Chondrocyte (in vitro differentiated cells): ENCODE measurements at places on chromosomes 16 and 17.

- no peak for DNase-seq
Measured at GRCh38 chr17:382644-383533, 30.3 kb upstream of the RPH3AL start.

DNA sequence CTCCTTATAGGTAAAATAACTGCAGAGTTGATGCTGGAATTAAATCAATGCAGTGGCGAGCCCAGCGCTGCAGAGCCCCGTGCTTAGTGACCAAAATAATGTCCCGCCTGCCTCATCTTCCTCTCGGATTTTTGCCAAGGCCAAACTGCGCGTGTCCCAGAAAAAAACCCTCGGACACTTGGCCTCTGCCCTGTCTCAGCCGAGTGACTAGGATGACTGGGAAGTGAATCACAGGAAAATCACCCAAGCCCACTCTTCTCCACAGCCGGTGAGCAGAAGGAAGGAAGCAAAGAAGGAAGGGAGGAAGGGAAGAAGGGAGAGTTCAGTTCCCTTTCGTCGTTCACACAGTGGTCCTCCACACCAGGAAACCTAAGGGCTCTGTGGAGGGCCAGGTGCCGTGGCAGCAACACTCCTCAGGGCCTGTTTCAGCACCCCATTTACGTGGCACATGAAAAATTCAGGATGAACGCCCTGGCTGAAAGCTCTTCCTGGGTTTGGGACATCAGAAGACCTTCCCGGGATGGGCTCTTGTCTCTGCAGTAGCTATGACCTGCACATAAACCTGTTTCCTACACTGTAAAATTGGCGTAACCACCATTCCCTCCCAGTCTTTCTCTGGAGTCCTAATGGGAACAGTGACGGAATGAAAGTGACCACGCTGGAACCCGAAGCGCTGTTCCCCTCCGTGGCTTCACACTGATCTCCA, 25.4 kb upstream of the HOXB13 start:
- DNase-seq = no peak

DNA sequence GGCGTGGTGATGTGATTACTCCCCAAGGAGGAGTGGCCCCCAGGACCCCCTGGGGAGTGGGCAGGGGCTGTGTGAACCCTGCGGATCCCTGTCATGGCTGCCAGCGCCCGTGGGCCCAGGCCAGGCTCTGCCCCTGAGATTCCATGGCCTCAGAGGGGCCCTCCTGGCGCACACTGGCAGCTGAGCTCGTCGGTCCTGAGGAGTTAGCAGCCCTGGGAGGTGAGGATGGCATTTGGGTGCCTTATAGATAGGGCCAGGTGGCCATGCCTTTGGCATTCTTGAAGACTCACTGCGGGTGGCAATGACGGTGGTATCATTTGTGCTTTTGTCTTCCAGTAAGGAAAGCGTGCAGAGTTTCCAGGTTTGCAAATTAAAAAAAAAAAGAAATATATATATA, 146.8 kb upstream of the GSE1 start:
- no peak for DNase-seq

- peak; percentile 49 for DNase-seq
Measured at GRCh38 chr17:44906010-44906646, 6.9 kb upstream of the EFTUD2 start.

DNA sequence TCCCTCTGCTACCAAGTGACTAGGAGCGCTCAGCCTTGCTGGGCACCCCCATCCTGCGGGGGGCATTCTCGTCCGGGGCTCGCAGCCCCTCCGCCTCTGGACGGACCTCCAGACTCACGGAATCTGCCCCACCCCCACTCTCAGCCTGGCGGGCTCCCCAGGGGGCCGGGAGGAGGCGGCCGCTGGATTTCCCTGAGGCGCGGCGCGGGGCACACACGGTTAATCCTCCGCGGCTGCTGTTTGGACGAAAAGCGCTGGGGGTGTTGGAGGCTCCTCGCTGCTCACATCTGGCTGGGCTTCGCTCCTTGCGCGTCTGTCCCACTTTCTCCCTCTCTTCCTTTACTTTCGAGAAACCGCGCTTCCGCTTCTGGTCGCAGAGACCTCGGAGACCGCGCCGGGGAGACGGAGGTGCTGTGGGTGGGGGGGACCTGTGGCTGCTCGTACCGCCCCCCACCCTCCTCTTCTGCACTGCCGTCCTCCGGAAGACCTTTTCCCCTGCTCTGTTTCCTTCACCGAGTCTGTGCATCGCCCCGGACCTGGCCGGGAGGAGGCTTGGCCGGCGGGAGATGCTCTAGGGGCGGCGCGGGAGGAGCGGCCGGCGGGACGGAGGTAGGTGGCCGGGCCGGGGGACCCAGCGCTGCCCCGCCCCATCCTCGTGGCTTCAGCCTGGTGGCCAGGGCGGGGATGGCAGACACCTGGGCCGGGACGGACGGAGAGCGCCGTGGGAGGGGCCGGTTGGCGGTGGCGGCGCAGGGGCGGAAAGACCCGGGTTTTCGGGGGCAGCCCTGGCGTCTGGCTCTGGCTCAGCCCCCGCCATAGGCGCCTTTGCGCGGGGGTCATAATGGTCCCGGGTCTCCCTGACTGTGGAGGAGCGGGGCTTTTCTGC, at the start of gene C1QTNF1:
Gene C1QTNF1 (plus strand): TSS at position 284 of the 886 bp plus-strand sequence. CDS start 19,800 bp downstream, outside the sequence.
- no peak for DNase-seq

DNA sequence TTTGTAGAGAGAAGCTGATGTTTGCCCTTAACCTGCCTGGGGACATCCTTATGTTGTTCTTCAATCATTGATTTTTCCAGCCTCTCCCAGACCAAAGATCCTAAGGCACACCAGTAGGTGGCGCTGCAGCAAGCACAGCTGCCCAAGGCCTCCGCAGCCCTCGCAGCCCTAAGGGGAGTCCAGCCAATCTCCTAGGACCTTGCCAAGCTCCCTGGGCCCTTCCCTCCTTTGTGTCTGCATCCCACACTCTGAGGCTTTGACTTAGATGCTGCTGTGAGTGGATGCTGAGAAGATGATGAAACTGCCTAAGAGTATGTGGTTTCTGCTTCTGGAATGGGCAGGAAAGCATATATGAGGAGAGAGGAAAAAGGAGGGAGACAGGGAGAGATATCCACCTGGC, 47.1 kb downstream of the SPACA3 start:
- DNase-seq = no peak

GRCh38 chr17:7340179-7340578, 3.9 kb downstream of the ACAP1 start:
- DNase-seq = no peak
